Fibroblast of lung (primary cell): ENCODE measurements at places on chromosomes 2 and 18. TPM values are rescaled to one million over a fixed set of nuclear protein-coding genes. Genes with fewer than 3 reads are reported as not detected.

The TLX2 gene
- under 0.01 TPM in 1 of 2 replicates, not detected in the other for total RNA-seq

The IL36B gene
- not detected in 2 replicates for total RNA-seq

The TANC1 gene
- total RNA-seq: 30.8 and 41.9 TPM in 2 replicates

The MSTN gene
- 0.26 and 3.1 TPM in 2 replicates for total RNA-seq

The NTSR2 gene
- under 0.01 TPM in 1 of 2 replicates, not detected in the other for total RNA-seq

The TMEM127 gene
- 15.2 and 20.8 TPM in 2 replicates for total RNA-seq

The MTCL1 gene
- 38.0 and 56.0 TPM in 2 replicates for total RNA-seq

The ELP2 gene
- total RNA-seq: 135 and 309 TPM in 2 replicates

The LRRC30 gene
- not detected in 2 replicates for total RNA-seq

The SUCLG1 gene
- 63.1 and 71.1 TPM in 2 replicates for total RNA-seq

The PARD6G gene
- total RNA-seq: 2.1 and 3.1 TPM in 2 replicates

The UGT1A8 gene
- not detected in 2 replicates for total RNA-seq

The GEN1 gene
- total RNA-seq: 2.8 and 5.0 TPM in 2 replicates

The TMEM198 gene
- total RNA-seq: 0.77 and 0.99 TPM in 2 replicates

The IL18R1 gene
- 0.50 and 5.4 TPM in 2 replicates for total RNA-seq

The MOGAT1 gene
- not detected in 2 replicates for total RNA-seq

The ABCB11 gene
- total RNA-seq: not detected in 2 replicates

The EGR4 gene
- total RNA-seq: under 0.01 TPM in 1 of 2 replicates, not detected in the other

The KCNS3 gene
- 1.3 and 6.3 TPM in 2 replicates for total RNA-seq

The DSG4 gene
- total RNA-seq: not detected in 2 replicates

The ARPC2 gene
- total RNA-seq: 130 and 199 TPM in 2 replicates

The RBM44 gene
- 0.17 and 0.26 TPM in 2 replicates for total RNA-seq

The TET3 gene
- total RNA-seq: 2.6 and 3.1 TPM in 2 replicates

The BOLL gene
- total RNA-seq: not detected in 2 replicates

The RAB27B gene
- total RNA-seq: 0.77 and 0.99 TPM in 2 replicates

The SULT1C3 gene
- not detected in 2 replicates for total RNA-seq

The SLC23A3 gene
- 1.8 and 2.5 TPM in 2 replicates for total RNA-seq

The CRYBA2 gene
- total RNA-seq: not detected in 2 replicates

The DNAJC5G gene
- total RNA-seq: not detected in 2 replicates

The MGAT4A gene
- 0.17 and 0.26 TPM in 2 replicates for total RNA-seq

The ABCG8 gene
- not detected in 2 replicates for total RNA-seq

The OTOS gene
- not detected in 2 replicates for total RNA-seq

The NT5DC4 gene
- not detected in 2 replicates for total RNA-seq

The CXCR4 gene
- under 0.01 TPM in 1 of 2 replicates, not detected in the other for total RNA-seq

The SP140 gene
- total RNA-seq: 0.26 and 0.33 TPM in 2 replicates

The EHD3 gene
- total RNA-seq: 12.3 and 30.6 TPM in 2 replicates

The OSR1 gene
- total RNA-seq: 13.4 and 17.7 TPM in 2 replicates

The MYO1B gene
- 113 and 151 TPM in 2 replicates for total RNA-seq

The MC5R gene
- total RNA-seq: not detected in 2 replicates

The GPR17 gene
- total RNA-seq: not detected in 2 replicates

The APCDD1 gene
- 4.9 and 17.3 TPM in 2 replicates for total RNA-seq

The RAMP1 gene
- total RNA-seq: 16.0 and 16.4 TPM in 2 replicates

The USP34 gene
- 113 and 129 TPM in 2 replicates for total RNA-seq
